H1 (cell line): ENCODE measurements at places on chromosomes 5 and 9. TPM values are rescaled to one million over a fixed set of nuclear protein-coding genes. Genes with fewer than 3 reads are reported as not detected.

The MLANA gene
- polyA plus RNA-seq: not detected in 2 replicates

The SLC46A2 gene
- polyA plus RNA-seq: 0.02 and 0.03 TPM in 2 replicates

The FOXB2 gene
- 0.15 and 0.30 TPM in 2 replicates for polyA plus RNA-seq

The ZDHHC11 gene
- polyA plus RNA-seq: 4.7 and 10.8 TPM in 2 replicates

The RNF183 gene
- 0.15 and 0.41 TPM in 2 replicates for polyA plus RNA-seq

The SLCO6A1 gene
- 0.06 TPM in 1 of 2 replicates, not detected in the other for polyA plus RNA-seq

The PAXX gene
- 45.9 and 56.8 TPM in 2 replicates for polyA plus RNA-seq

The ZBTB26 gene
- 3.6 and 5.7 TPM in 2 replicates for polyA plus RNA-seq

The LEAP2 gene
- 1.4 and 1.8 TPM in 2 replicates for polyA plus RNA-seq

The LCN12 gene
- polyA plus RNA-seq: 1.1 and 2.1 TPM in 2 replicates

The ANKRD20A1 gene
- 0.12 TPM in 1 of 2 replicates, not detected in the other for polyA plus RNA-seq

The SHOC1 gene
- not detected in 2 replicates for polyA plus RNA-seq

The PCDHGA3 gene
- 0.15 and 0.30 TPM in 2 replicates for polyA plus RNA-seq

The NMUR2 gene
- 0.11 and 0.17 TPM in 2 replicates for polyA plus RNA-seq

The MSMP gene
- polyA plus RNA-seq: 0.53 and 1.3 TPM in 2 replicates

The LVRN gene
- polyA plus RNA-seq: 0.02 and 0.08 TPM in 2 replicates

The KIF24 gene
- polyA plus RNA-seq: 2.3 and 2.7 TPM in 2 replicates

The C6 gene
- polyA plus RNA-seq: not detected in 2 replicates

The VCAN gene
- polyA plus RNA-seq: 146 and 228 TPM in 2 replicates

The ANKRD34B gene
- polyA plus RNA-seq: 0.91 and 1.5 TPM in 2 replicates

The PRLR gene
- polyA plus RNA-seq: 0.41 and 0.53 TPM in 2 replicates

The IFNA21 gene
- not detected in 2 replicates for polyA plus RNA-seq

The RFESD gene
- 1.0 and 1.7 TPM in 2 replicates for polyA plus RNA-seq

The PRSS3 gene
- polyA plus RNA-seq: 0.12 TPM in 1 of 2 replicates, not detected in the other

The DNAI1 gene
- polyA plus RNA-seq: 0.35 and 0.54 TPM in 2 replicates

The PDLIM4 gene
- 29.1 and 37.7 TPM in 2 replicates for polyA plus RNA-seq

The IL9 gene
- not detected in 2 replicates for polyA plus RNA-seq

The SNCB gene
- 4.2 and 8.9 TPM in 2 replicates for polyA plus RNA-seq

The PCDHA1 gene
- polyA plus RNA-seq: 0.23 and 0.52 TPM in 2 replicates

The ZNF454 gene
- polyA plus RNA-seq: 0.33 and 0.69 TPM in 2 replicates

The RLN1 gene
- 0.30 and 0.51 TPM in 2 replicates for polyA plus RNA-seq

The REEP2 gene
- 26.5 and 44.7 TPM in 2 replicates for polyA plus RNA-seq

The PCDHGC5 gene
- polyA plus RNA-seq: 0.41 and 0.66 TPM in 2 replicates

The CCDC171 gene
- polyA plus RNA-seq: 0.39 and 0.83 TPM in 2 replicates

The SSBP2 gene
- polyA plus RNA-seq: 26.0 and 36.2 TPM in 2 replicates

The ZNF354C gene
- 0.64 and 0.85 TPM in 2 replicates for polyA plus RNA-seq
